ENCODE measurements at places on chromosomes 11 and 22.
A peak's percentile ranks its signal among the peaks of the same experiment; 100 is the strongest.

GRCh38 chr11:1227551-1228100 is 4.8 kb downstream of the MUC5B start:
- no peak for DNase-seq

- DNase-seq: no peak
These were observed 7.6 kb downstream of the KCNJ5 start for GRCh38 chr11:128898580-128899344.

GRCh38 chr11:45053736-45054446 is 92.5 kb upstream of the PRDM11 start:
- no peak for DNase-seq

DNA sequence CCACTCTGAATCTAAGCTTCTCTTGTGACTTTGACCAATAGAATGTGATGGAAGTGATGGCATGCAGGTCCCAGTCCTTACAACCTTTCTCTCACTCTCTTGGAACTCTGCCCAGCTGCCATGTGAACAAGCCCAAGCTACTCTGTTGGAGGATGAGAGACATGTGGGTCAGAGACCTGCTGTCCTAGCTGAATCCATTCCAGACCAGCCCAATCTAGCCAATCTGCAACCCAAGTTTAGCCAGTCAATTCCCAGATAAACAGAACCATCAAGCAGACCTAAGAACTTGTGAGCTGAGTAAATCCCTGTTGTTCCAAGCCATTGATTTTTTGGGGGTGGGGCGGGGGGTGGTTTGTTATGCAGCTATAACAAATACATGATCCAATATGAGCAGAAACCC is 69.2 kb upstream of the GRK3 start:
- DNase-seq: no peak

- DNase-seq: no peak
These were observed 279.4 kb downstream of the NTM start for GRCh38 chr11:131649856-131650255.

DNA sequence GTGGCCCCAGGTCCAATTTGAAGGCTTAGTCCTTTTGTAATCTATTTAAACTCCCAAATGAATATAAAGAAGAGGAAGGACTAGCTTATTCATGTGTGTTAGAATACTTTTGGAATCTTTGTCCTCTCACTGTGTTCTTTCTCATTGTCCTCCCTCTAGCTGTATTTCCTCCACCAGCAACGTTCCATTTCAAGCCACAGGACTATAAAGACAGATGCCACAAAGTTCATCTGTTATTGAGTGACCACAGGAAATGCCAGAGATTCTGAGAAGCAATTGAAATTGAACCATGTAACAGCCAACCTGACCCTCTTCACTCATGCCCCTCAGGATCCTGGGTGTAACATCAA is 336.6 kb upstream of the API5 start:
- DNase-seq: no peak

- DNase-seq: no peak
These were observed 268.0 kb downstream of the CTTN start for GRCh38 chr11:70666311-70666710.

GRCh38 chr11:114001416-114001815 is 26.5 kb downstream of the HTR3A start:
- DNase-seq: no peak

DNA sequence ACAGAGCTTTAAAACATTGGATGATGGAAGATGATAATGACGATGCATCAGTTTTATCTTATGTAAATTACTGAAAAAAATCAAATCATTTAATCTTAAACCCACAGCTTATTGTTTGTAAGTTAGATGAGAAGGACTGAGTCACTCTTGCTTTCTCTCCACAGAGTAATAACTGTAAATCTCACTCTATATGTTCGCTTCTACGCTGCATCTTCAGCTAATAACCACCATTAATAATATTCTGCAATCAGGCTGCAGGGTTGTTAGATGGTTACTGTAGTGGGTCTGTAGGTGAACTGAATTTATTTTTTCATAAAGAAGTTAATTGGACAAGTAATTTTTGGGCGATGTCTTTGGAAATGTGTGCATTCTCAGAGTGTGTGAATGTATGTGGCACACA is 260.0 kb downstream of the FAT3 start:
- DNase-seq: no peak

DNA sequence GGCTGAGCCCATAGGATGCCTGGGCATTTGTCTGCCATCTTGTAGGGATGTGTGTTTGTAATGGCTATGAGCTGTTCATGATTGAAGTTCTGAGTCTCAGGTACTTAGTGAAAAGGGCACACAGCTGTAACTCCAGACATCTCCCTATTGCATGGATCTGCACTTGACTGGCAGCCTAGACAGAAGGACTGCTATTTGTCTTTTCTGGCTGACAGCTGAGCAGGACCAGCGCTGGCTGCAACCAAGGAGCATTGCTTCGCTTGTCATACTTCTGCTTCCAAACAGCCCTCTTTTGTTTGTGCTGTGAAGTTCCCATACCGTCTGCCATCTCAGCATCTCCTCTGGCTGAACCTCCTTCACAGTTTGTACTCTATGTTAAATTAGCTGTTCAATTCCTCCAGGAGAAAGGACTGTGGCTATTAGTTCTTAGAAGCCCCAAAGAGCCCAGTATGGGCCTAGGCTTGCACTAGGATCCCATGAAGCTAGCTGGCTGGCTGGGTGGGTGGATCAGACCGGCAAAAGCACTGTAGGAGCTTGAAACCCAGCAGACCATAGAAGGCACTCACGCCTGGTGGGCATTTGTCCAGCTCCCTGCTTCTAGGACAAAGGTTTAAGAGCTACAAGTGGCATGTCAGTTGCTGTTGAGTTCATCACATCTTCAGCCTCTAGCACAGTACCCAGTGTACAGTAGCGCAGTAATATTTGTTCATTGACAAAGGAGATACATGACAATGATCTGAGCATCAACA is 20.4 kb downstream of the HIRA start:
- DNase-seq: no peak

DNA sequence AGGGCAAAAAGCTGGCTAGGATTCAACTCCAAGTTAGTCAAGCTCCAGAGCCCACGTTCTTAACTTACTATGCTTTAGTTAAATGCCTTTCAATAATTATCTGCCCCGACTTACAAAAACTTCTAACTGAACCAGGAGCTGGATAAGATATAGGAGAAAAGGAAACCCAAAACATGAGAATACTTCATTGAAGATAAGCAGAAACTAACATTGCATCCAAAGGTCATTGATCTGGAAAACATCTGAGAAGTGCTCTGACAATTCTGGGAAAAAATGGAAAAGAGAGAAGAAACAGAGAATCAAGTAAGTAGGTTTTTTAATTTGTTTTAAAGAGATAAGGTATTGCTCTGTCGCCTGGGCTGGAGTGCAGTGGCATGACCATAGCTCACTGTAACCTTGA is 27.2 kb downstream of the ACAT1 start:
- DNase-seq: no peak

GRCh38 chr11:131671734-131672133 is 301.3 kb downstream of the NTM start:
- DNase-seq: no peak

DNA sequence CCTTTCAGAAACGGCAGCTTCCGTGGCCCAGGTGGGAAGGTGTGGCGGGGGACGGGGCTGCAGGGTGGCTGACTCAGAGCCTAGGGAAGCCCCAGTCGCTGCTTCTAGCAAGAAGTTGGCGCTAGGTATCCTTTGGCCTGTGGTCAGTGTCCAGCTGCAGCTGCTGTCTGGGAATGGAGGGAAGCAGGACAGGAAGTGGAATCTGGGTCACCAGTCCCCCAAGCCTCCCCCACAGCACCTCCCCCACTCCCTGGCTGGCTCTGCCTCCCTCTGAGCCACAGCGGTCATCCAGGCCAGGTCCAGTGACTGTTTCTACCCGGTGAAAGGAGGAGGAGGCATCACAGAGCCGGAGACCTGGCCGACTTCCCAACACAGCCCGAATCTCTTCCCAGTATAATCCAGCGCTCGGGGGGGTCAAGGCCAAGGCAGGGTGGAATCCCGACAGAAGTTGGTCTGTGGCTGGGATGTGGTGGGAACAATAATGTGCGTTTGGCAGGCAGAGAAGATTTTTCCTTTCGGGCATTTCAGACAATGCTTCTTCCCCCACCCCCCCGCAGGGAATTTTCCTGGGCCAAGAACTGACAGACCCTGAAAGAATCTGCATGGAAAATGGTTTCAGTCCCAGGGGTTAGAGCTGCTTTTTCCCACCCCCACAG is 45.1 kb downstream of the C11orf96 start:
- no peak for DNase-seq

GRCh38 chr11:35318977-35319925 is 100.1 kb downstream of the SLC1A2 start:
- DNase-seq: no peak

GRCh38 chr11:68430801-68431200 is 29.8 kb upstream of the PPP6R3 start:
- DNase-seq: no peak

GRCh38 chr11:10201343-10201742 is 92.7 kb downstream of the SBF2 start:
- no peak for DNase-seq

DNA sequence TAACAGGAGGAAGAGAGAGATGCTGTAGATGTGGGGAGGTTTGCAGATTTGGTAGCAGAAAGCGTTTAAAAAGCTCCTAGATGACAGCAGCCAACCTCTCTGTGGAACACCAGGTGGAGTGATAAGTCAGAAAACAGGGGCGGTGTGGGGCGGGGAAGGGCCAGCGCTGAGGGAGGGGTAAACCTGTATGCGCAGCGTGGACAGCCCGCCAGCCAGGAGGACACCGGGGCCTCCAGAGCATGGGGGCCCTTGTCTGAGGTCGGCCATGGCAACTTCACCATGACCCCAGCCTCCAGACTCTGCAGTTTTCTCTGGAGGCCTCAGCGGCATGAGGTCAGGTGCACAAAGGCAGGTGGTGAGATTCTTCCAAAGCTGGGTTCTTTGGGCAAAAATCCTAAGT is 423.7 kb downstream of the BRD1 start:
- DNase-seq: no peak

GRCh38 chr22:17228725-17229126 is 9.5 kb upstream of the ADA2 start:
- DNase-seq: no peak

- DNase-seq: no peak
These were observed at the start of gene SHISAL1 for GRCh38 chr22:44312766-44313165. Gene SHISAL1, minus strand, starts transcription at chr22:44312951. Its CDS starts 12,006 bp downstream, at chr22:44300945.

DNA sequence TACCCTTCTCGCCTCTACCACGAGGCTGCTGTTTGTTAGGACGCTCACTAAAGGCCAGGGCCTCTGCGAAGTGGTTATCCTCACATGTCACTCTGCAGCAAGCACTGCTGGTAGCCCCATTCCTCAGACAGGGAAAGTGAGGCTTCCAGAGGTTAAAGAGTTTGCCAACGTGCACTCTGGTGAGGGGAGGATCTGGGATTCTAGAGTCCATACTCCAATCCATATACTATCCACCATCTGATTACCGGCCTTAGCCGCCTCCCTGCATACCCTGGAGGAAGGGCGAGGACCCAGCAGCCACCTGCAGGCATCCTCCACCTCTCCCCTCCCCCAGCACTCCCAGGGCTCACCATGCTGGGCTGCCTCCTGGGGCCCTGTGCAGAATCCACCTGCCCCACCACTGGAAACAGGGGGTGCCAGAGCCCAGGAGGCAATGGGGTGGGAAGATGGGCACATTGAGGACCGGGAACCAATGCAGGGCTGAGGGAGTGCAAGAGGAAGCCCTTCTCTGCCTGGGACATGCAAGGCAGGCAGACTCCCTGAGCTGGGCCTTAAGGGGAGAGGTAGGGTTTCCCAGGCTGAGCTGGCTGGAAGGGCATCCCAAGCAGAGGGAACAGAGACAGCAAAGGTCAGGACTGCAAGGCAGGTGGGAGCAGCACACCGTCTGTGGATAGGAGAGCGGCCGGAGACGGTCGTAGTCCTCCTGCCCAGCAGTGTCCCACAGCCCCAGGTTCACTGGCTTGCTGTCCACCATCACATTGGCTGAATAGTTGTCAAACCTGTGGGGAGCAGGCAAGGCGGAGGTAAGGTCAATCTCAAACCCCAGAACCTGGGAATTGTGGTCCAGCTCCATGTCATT is 11.7 kb downstream of the RAC2 start:
- no peak for DNase-seq

DNA sequence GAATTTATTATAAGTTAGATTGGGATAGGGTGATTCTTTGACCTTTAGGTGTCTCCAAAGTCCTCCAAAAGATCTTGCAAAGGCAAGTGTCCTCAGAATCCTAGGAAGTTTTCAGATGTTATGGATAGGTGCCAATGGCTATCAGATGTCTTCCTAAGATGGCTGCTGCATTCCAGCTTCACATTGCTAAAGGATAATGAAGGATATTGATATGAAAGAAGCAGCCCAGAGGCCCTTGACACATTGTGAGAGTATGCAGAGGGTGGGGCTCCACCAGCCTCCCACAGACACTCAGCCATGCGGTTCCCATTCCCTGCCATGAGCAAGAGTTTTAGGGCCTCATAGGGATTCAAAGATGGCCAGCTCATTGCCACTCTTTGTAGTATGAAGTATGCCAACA is 22.3 kb upstream of the GLYATL2 start:
- no peak for DNase-seq

DNA sequence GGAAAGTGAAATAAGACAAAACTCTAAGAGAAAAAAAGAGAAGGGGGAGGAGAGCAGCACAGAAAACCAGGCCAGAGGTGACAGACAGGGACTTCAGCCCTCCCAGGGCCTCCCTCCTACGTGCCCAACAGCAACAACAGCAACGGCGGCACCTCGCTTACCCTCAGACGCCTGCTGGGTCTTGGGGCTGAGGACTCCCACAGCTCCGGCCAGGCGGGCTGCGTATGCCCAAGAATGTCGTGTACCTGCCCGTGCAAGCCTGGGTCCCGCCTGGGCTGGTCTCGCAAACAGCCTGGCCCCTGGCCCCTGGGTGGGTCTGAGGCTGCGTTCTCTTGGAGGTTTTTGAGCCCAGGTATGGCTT is 30.5 kb downstream of the ARAP1 start:
- peak; percentile 45 for DNase-seq

GRCh38 chr11:57599381-57599780 is 1.9 kb downstream of the SERPING1 start:
- no peak for DNase-seq

- no peak for DNase-seq
These were observed 22.0 kb upstream of the CTSC start for GRCh38 chr11:88359541-88359940.

- DNase-seq: no peak
These were observed 3.0 kb downstream of the CBL start for GRCh38 chr11:119209186-119209585.

All from CD4-positive, alpha-beta T cell treated with Interleukin-21 for 1 hour (primary cell).